ENCODE measurements at places on chromosomes 11 and 22.

GRCh38 chr22:18066181-18066859 lies 11.5 kb upstream of the PEX26 start:
- DNase-seq = no peak

- DNase-seq = no peak
These were observed 36.8 kb downstream of the MYH9 start for GRCh38 chr22:36350751-36351594.

- no peak for DNase-seq
These were observed 165.5 kb upstream of the NTM start for GRCh38 chr11:131204765-131205380.

GRCh38 chr11:120185706-120186455 lies 25.0 kb upstream of the OAF start:
- no peak for DNase-seq

DNA sequence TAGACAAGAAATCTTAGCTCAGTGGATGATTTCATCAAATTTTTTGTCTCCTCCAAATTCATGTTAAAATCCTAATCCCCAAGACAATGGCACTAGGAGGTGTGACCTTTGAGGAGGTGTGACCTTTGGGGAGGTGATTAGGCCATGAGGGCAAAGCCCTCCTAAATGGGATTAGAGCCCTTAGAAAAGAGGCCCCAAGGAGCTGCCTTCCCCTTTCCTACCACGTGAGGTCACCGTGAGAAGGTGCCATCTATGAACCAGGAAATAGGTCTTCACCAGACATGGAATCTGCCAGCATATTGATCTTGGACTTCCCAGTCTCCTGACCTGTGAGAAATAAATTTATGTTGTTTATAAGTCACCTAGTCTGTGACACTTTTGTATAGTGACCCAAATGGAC lies 138.7 kb downstream of the TRIM29 start:
- no peak for DNase-seq

GRCh38 chr22:44353041-44353440 lies 40.3 kb upstream of the SHISAL1 start:
- no peak for DNase-seq

- no peak for DNase-seq
These were observed 84.9 kb downstream of the C11orf91 start for GRCh38 chr11:33615751-33616150.

- DNase-seq = peak; percentile 35
These were observed 6.3 kb upstream of the KDELR3 start for GRCh38 chr22:38461414-38462081.

DNA sequence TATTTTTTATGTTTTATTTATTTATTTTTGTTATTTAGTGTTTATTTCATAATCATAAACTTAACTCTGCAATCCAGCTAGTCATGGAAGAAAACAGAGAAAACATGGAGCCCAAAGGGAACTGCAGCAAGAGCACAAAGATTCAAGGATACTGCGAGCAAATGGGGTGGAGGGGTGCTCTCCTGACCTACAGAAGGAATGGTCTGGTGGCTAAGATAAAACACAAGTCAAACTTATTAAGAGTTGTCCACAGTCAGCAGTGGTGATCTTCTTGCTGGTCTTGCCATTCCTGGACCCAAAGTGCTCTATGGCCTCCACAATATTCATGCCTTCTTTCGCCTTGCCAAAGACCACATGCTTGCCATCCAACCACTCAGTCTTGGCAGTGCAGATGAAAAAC lies 36.7 kb downstream of the STIM1 start:
- DNase-seq = no peak

DNA sequence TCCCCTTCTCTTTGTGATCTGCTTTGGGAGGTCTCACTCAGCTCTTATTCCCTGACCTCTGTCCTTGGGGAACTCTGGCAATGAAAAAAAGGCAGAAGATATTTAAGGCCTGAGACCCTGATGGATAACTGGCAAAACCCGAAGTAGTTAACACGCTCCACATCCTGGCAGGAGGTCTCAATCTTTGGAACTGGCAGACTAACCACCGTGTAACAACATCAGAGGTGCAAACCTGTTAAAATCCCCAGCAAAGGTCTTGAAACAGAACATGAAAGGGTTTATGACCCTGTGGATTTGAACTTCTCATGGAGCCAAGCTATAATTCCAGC lies 160.3 kb downstream of the DBX1 start:
- no peak for DNase-seq

GRCh38 chr22:33726294-33726734 lies 194.0 kb downstream of the LARGE1 start:
- DNase-seq = peak; percentile 66

GRCh38 chr11:26229257-26229656 lies 102.7 kb upstream of the ANO3 start:
- peak; percentile 51 for DNase-seq

DNA sequence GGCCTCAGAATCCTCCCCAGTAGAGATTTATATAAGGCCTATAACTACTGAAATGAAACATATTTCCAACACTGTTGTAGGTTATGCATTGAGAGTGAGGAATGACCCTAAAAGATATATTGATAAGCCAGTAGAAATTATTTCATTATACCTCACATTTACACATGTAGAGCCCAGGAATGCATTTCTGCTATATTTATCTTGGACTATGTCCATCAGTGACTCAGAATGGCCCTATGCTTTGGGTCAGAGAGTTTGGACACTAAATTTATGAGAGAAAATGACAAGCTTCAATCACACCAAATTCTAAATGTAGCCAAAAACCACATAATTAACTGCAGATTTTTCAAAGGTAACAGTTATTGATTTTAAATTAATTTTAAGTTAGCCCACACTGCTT lies 761.9 kb downstream of the DLG2 start:
- no peak for DNase-seq

All from HFF-Myc (cell line).